Transverse colon (tissue), 4 donors: ENCODE measurements at places on chromosomes 7 and 10.

GRCh38 chr7:68692511-68692910 is 905.8 kb upstream of the AUTS2 start:
- no peak for DNase-seq

GRCh38 chr10:30493609-30494530 is 59.9 kb downstream of the MAP3K8 start:
- DNase-seq = peak; percentile 17

DNA sequence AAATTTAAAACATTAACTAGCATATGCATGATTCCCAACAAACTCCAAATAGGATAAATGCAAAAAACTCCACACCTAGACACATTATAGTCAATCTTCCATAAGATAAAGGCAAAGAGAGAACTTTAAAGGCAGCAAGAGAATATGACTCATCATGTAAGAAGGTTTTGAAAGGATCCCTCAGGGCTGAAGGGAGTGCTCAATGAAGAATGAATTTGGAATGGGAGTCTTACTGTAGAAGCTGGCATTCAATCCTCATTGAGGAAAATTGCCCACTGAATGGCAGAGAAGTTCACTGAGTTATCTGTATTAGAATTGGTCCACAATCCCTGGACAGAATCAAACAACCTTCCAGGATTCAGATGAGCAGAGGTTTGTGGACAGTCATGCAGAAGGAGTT is 26.1 kb upstream of the ZNF365 start:
- no peak for DNase-seq

DNA sequence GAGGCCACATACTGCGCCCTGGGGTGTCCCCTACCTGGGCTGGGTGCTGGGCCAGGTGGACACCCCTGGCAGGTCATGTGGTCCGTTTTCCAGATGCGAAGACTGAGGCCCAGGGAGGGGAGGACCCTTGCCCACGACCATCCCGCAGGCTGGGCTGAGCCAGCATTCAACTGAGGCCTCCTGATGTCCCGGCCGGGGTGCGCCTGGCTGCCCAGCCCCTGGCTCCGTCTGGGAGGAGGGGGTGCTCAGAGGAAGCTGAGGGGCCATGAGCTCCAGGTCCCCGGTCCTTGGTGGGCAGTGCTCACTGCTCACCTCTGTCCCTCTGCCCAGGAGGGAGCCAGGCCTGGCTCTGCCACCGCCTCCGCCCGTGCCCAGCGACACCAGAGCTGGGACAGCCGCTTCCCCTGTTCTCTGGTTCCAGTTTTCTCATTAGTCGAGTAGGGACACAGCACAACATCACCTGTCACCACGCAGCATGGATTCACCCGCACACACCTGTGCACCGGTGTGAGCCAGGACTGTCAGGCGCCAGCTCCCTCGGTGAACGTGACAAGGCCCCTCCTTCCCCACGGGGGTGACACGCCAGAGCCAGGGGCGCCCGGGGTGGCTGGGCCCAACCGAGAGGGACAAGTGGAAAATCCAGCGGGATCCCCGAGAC is 139.7 kb downstream of the ELFN1 start:
- DNase-seq = no peak

- DNase-seq = peak; percentile 21
Measured at GRCh38 chr7:26101361-26102151, 50.4 kb upstream of the NFE2L3 start.

DNA sequence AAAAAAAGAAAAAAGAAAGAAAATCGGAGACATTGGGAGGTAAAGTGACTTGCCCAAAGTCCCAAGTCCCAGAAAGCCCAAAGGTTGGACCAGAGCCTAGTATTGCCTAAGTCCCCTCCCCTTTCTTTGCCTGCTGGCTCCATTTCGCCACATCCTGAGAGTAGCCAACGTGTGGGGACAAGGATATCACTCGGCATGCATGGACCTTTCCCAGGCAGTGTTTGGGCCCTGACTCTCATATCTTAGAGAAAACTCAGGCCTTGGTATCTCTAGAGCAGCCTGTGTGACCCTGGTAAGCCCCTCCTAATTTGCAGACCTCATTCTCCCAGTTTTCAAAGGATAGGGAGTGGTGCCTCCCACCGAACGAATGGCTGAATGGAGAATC is 294.2 kb upstream of the ZMIZ1 start:
- no peak for DNase-seq

GRCh38 chr10:68271196-68271882 is 39.4 kb upstream of the ATOH7 start:
- no peak for DNase-seq

- DNase-seq = no peak
Measured at GRCh38 chr10:102497545-102497944, 5.0 kb downstream of the ACTR1A start.

DNA sequence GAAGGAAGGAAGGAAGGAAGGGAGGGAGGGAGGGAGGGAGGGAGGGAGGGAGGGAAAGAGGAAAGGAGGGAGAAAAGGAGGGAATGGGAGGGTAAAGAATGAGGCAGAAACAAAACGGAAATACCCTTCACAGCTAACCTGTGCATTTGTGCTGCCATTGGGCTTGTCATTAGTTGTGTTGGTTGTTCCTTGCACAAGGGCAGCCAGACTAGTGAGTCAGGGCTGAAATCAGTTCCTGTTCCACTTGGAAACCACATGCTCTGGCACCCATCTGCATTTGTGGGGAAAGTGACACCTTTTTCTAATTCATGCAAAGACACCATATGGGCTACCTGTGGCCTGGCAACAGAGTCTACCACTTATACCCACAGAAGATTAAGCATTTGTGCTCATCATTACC is 1004.0 kb upstream of the C7orf33 start:
- no peak for DNase-seq

- DNase-seq = no peak
Measured at GRCh38 chr7:107668296-107668695, 7.7 kb downstream of the SLC26A4 start.

DNA sequence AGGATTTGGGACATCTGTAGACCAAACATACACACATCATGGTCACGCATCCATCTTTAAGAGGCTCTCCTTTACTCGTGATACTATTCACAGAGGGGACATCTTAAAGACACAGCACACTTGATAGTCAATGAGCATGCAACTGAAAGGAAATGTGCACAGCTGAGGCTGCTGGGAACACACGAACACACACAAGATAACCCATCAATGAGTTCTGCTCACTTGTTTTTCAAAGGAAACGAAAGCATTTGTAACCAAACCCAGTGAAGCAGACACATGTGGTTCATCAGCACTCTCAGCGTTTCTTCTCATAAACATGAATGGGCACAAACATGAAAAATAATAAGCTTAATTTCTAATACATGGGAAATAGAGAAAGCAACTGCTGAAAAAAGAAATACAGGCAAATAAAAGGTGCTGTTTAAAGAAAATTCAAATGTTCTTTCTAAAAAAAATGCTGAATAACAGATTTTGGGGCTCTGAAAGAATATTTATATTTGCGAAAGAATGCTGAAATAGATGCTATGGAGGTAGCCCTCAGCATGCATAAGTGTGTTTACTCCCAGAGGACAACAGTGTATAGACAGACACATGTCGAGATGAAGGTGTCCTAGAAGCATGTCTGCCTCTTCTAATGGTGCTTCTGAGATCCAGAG is 59.7 kb upstream of the LAMB4 start:
- DNase-seq = no peak

DNA sequence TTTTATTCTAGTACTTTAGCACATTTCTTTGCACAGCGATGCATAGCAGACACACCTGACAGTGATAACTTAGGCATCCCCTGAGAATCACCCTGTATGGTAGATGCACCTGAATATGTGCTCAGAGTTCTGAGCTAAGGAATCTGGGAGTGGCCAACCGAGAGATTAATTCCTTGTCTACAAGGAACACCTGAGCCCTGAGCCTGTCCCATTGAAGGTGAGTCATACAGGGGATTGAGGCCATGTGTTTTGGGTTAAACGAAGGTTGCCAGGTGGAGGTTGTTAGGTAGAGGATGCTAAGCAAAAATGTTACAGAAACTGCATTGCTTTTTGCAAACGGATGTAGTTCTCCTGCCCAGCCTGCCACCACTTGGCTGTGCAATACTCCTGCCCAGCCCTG is 128.9 kb downstream of the AMPH start:
- DNase-seq = no peak

GRCh38 chr7:139049936-139050335 is 14.1 kb upstream of the ZC3HAV1L start:
- no peak for DNase-seq

GRCh38 chr7:153433223-153433622 is 619.0 kb upstream of the DPP6 start:
- no peak for DNase-seq

- no peak for DNase-seq
Measured at GRCh38 chr7:128530855-128531104, 54.2 kb downstream of the METTL2B start.
